ENCODE measurements at places on chromosomes 12 and 14. TPM values are rescaled to one million over a fixed set of nuclear protein-coding genes. Genes with fewer than 3 reads are reported as not detected.

GRCh38 chr12:97899956-97900355, 437.4 kb downstream of the RMST start:
- DNase-seq, result no peak

- no peak for DNase-seq
Measured at GRCh38 chr14:93105362-93105761, 10.4 kb downstream of the ITPK1 start.

- no peak for DNase-seq
Measured at GRCh38 chr12:30447061-30447750, 248.5 kb downstream of the IPO8 start.

DNA sequence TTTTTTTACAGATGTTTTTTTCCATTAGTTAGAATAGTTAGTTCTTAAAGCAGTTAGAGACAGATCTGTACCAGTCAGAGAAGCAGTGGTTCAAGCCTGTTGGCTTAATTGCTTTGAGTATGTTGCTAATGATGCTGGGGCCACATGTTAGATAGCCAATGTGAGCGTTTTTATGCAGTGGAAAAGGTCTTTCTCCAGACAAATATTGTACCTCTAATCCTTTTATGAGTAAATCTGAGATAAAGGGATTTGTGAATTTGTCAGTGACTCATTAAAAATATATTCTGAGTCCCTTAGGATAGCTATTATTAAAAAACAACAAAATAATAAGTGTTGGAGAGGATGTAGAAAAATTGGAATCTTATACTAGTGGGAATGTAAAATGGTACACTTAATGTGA, 154.2 kb downstream of the MSRB3 start:
- DNase-seq, result no peak

DNA sequence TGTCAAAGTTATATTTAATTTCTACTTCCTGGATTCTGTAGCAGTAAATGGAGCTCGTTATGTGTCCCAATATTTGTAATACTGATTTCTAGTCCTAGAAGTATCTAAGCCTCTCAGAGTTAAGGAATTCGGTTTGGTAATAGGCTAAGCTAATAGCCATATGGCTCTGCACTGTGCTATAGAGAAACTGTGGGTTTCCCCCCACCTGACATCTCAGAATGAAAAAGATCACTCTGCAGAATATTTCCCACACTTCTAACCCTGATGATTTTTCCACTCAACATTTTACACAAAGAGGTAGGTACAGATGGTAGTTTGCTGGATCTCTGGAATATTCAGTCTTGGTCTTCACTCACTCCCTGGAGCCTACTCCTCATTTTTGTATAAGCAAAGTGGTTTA, 71.2 kb downstream of the BORCS5 start:
- no peak for DNase-seq

GRCh38 chr12:115144425-115144824, 460.4 kb upstream of the TBX3 start:
- no peak for DNase-seq

DNA sequence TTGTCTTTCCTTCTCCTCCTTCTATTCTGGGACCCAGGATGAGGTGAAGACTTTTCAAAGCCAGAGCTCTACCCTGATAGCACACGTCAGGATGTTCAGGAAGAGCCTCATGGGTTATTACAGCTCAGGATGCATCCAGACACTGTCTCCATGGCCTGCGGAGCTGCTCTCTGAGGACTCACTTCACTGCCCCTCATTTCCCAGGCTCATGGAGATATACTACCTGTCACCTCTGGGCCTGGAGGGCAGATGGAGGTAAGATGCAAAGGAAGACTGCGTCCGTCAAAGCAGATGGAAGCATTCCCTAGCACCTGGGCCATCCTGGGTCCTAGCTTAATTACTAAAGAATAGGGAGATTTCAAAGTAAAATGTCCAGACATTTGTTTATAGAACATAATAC, 32.6 kb downstream of the STON2 start:
- DNase-seq, result no peak

DNA sequence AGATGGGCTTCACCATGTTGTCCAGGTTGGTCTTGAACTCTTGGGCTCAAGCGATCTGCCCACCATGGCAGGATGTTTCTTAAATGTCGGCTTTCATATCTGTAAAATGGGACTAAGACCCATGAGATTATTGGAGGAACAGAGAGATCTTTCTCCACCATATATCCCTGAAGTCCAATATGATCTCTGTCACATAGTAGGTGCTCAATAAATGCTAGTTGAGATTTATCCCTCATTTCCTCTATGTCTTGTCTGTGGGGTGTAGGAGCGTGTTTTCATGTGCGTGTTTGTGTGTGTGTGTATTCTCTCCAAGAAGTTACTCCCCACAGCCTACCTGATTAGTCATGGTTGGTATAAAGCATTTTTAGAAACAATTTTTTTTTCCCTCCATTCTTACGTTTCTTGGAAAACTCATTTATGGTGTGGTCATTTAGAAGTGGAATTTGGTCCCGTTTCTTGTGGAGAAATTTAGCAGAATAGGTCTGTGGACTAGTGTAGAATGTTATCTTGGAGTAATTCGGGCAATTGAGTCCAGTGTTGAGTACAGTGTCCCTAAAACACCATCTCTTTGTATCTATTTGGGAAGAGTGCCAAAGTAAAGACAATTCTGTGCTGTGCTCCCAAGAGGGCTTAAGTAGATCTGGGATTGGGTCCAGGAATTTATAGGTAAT, 4.3 kb downstream of the STRAP start:
- no peak for DNase-seq

- DNase-seq, result no peak
Measured at GRCh38 chr14:103313704-103314103, 20.3 kb upstream of the EIF5 start.

- DNase-seq, result no peak
Measured at GRCh38 chr12:127681151-127681754, 585.7 kb upstream of the TMEM132C start.

- DNase-seq, result no peak
Measured at GRCh38 chr12:62642486-62642885, 175.9 kb downstream of the MON2 start.

DNA sequence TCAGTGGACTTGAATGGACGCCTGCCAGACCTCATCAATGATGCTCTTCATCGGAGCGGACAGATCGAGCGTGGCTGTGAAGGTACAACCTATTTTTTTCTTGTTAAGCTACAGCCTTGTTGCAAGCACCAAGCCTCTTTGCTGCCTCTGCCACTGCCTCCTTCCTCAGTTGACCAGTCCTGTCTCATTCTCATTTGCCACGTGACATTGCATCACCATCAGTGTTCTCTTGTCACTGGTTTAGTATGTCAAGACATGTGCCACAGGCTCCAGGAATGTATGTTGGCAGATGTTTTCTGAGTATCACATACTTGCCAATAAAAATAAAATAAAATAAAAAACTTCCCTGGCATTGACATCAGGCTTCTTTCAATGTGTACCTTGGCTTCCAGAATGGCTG, 798.1 kb downstream of the NRXN3 start:
- no peak for DNase-seq

- DNase-seq, result no peak
Measured at GRCh38 chr14:67602076-67602475, 2.0 kb upstream of the PIGH start.

DNA sequence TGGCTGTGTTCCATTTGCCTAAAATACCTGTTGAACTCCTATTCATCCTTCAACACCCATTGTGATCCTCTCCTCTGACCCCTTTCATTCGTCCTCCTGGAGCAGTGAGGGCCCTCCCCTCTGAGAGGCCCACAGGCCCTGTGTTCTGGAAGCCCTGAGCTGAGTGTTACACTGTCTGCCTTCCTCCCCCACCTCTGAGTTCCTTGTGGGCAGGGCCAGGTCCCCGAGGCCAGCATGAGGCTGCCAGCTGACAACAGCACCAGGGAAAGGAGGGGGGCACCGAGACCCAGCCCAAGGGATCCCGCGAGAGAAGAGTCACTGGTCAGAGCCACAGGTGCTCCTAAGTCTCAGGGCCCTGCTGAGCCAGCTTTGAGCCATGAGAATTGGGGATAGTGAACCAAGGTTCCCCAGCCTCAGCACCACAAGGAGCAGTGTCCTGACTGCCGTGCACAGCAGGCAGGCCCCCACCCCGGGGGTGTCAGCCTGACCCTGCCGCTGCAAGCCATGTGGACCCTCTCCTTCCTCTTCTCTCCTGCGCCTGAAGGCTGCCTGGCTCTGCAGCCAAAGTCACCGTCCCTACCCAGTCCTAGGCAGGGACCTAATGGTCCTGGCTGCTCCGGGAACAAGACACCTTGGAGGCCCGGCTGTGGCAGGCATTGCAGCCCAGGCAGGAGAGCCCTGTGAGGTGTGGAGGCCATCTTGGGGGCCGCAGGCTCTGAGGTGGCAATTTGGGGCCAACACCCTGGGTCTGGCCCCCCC, 52.5 kb downstream of the BEGAIN start:
- DNase-seq, result no peak

DNA sequence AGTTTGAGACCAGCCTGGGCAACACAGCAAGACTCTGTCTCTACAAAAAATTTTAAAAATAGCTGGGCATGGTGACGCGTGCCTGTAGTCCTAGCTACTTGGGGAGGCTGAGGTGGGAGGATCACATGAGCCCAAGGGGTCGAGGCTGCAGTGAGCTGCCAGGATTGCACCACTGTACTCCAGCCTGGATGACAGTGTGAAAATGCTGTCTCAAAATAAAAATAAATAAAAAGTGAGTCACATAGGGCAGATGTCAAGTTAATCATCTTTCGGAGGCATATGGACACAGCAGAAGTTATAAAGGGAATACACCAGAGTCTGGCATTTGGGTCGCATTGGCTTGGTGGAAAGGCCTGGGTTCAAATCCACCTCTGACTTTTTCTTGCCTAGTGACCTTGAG, 92.7 kb downstream of the PHETA1 start:
- no peak for DNase-seq

DNA sequence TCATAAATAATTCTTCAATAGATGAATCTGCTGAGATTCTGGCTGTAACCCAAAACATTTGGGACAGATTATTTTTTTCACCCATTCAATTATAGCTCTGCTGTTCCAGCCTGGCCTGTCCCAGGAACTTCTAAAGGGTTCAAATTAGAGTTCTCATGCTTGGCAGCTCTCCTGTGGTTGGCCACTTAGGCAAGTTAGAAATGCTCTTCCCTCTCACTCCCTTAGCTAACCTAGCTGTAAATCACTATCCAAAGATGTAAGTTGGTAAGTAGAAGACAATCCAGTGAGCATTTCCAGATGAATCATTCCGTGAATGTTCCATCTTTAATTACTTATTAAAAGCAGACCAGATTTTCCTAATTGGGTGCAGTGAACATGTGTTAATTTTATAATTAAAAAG, 760.4 kb upstream of the TBX3 start:
- no peak for DNase-seq

DNA sequence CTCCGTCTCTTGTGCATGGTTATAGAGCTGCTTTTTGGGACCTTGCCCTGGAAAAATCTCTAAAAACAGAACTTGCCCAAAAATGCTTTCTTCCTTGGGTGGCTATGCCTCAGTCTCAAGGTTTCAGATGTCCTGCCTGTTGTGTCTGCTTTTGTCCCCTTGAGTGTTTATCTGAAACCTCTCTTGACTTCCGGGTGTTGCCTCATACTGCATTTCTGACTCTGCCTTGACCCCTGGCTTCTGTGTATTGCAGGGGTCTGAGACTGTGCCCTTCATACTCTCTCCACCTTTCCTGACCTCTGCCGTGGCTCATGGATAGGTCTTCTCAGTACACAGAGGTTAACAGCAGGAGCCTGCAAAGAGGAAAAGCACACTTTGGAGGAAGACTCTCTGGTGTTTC, 124.8 kb upstream of the NTF3 start:
- no peak for DNase-seq

DNA sequence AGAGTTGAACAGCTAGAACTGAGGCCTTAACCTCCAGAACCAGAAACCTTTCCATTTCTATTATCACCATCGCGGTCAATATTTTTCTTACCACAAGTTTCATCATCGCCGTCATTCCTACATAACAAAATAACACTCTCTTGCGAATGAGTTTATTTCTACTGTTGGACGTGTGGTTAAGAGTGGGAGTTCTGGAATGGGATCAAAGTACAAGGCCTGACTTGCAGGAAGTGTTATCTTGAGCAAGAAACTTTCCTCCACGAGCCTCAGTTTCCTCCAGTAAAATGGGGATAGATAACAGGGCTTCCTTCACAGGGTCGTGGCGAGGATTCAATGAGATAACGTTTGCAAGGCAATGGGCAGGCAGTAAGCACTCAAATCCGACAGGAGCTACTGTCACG, 652 bp downstream of the SART3 start:
- DNase-seq, result no peak

DNA sequence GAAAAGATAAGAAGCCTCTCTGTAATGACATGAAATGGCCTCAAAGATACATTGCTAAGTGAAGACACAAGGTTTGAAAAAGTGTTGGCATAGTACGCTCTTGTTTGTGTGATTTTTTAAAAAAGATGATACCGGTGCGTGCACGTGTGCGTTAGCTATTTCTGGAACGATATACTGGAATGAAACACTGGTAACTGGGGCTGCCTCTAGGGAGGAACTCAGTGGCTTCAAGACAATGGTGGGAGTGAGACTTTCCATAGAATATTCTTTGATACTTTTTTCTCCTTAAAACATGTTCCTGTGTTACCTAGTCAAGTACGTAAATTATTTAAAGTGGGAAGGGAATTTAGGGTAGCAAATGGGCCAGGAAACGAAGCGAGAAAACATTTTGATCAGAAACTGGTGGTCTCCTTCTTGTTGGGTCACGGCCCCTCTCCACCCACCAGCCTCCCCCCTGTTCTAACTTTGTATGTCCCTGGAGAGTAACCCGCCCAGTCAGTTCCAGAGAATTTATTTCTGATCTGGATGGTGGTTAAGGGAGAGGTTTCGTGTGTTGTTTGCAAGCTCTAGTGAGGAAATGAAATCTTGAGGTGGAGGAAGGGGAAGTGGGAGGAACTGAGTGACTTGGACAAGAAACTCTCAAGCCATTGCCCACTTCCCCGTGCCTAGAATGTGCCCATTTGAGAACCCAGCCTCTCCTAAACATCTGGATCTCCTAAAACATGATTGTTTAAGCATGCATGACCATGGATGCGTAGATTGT, 6.6 kb downstream of the FGF6 start:
- DNase-seq, result no peak

DNA sequence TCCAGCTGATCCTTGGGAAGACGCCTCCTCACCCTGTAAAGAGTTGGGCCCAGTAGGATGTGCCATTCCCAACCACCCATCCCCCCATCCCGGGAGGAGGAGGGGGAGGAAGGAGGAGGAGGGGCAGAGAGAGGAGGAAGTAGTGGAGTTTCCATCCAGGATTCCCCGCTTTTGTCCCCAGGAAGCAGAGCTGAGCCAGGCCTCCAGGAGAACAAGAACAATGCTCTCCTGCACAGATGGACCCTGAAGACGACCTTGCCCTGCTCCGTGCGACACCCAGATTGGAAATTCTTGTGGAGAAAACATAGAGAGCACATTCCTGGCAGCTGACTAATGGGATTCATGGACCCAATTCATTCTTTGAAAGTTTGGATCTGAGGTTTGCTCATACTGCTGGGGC, 132.3 kb upstream of the CRY1 start:
- no peak for DNase-seq

ITGB7 gene
- not detected for total RNA-seq

PRH2 gene
- not detected for total RNA-seq

ACSM4 gene
- not detected for total RNA-seq

GLT1D1 gene
- not detected for total RNA-seq

XPOT gene
- total RNA-seq, result 52.2 TPM

EIF2S3B gene
- total RNA-seq, result 2.3 TPM

SCARB1 gene
- 35.2 TPM for total RNA-seq

WNT1 gene
- not detected for total RNA-seq

APOF gene
- total RNA-seq, result not detected

DYRK2 gene
- total RNA-seq, result 21.3 TPM

SYNDIG1L gene
- not detected for total RNA-seq

All from glomerular endothelial cell (primary cell).